ENCODE measurements at places on chromosomes 12 and 14.

- DNase-seq = no peak
Measured at GRCh38 chr14:80315681-80316080, 104.4 kb upstream of the DIO2 start.

DNA sequence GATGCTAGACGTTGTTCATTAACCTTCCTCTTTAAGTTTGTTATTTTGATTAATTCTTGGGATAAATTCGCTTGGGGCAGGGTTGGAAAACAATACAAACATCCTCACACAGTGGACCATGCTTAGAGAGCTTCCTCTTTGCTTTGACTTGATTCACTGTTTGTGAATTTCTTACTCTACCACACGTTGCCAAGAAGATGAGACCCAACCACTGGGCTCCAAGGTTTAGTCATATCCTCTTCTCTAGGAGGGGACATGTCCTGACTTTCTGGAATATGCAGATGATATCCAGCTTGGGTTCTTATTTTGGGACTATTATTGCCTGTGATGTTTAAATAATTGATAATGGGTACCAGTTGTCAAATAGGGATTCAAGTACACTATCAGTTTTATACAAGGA lies 428.2 kb downstream of the ATP23 start:
- DNase-seq = no peak

GRCh38 chr12:30795410-30796312 lies 40.9 kb upstream of the CAPRIN2 start:
- DNase-seq = no peak

GRCh38 chr12:76346798-76347420 lies 1.3 kb downstream of the BBS10 start:
- no peak for DNase-seq

- peak; percentile 22 for DNase-seq
Measured at GRCh38 chr12:69879007-69879960, 54.3 kb downstream of the MYRFL start.

DNA sequence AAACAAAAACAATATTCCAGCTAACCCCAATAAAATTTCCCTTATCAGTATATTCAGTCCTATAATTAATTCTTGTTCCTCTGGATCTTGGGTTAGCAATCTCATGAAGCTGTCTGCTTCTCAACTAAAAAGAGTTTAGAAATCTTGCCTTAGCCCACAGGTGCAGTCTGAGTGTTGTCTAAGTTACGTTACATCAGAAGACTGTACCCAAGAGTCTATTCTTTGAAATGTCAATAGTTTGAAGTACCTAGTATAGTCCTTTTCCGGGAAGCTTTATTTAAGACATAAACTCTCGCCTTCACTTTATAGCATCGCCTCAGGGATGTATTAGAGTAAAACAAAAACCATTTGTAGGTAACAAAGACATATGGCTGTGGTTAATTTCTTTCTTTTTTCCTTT lies 465.1 kb downstream of the FUT8 start:
- no peak for DNase-seq

- DNase-seq = no peak
Measured at GRCh38 chr12:6360080-6360571, 15.2 kb downstream of the SCNN1A start.

DNA sequence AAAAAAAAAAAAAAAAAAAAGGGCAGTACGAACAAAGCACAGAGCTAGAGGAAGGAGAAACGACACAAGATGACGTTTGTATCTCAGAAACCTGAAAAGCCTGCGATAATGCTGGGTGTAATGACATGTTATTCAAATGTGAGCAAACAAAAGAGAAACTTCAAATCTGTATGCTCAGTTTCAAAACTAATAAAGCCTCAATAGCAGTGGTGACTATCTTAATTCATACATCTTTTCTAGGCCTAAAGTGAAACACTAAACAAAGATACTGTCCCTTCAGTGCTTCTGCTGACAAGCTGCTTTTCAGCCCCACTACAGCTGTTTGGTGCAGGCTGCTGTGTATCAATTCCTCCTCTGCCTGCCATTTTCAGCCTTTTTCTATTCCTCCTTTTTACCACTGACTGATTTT lies 15.8 kb downstream of the ITPR2 start:
- DNase-seq = no peak

GRCh38 chr12:51591016-51591901 lies at the start of gene SCN8A:
Gene SCN8A (plus strand): TSS chr12:51591233. CDS start chr12:51662818, 71,585 bp downstream.
- DNase-seq = no peak

DNA sequence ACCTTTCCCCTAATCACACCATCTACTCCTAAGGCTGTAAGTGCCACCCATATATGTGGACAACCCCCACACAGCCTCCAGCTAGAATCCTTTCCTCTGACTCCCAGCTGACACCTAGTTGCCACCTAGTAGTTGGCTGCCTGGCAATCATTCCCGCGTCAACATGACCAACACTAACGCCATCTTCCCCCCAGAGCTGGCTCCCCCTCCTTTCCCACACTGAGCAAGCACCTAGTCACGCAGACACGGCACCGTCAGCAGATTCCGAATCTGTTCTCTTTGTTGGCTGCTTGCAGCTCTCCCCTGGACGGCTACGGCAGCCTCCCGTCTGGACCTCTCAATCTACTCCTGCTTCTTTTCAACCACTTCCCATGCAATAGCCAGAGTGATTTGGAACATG lies 27.7 kb downstream of the UBR7 start:
- DNase-seq = no peak

DNA sequence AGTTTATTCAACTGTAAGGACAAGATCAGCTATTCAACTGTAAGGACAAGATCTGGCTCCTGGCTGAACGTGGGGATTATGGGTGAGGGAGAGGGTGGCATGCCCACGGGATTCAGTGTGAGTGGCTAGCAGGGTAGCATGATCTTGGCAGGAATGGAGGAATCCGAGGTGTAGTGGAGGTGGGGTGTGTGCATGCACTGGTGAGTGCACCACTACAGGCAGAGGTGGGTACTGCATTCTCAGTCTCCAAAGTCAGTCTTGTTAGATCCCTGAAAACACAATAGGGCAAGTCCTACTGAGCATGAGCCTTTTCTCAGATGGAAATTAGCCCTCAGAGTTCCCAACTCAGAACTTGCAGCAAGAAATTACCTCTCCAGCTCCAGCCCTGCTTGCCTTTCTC lies 32.2 kb upstream of the DCD start:
- DNase-seq = no peak

DNA sequence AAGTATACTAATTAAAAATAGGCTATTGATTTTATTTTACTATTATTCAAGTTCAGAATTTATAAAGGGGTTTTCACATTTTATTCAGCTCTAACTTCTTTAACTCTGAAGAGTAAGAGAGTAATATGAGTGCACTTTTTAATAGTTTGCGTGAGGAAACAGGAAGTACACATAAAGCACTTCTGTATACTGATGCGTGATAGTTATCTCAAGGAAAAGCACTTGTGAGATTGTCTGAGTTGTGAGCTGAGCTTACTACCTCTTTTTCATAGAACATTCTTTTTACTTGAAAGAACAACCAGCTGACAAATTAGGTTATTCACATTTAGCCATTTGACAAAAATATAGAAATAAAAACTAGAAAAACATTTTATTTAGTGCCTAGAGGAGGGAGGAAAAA lies 1.9 kb downstream of the RAD51AP1 start:
- no peak for DNase-seq

- DNase-seq = no peak
Measured at GRCh38 chr12:2412305-2412643, 359.5 kb downstream of the CACNA1C start.

DNA sequence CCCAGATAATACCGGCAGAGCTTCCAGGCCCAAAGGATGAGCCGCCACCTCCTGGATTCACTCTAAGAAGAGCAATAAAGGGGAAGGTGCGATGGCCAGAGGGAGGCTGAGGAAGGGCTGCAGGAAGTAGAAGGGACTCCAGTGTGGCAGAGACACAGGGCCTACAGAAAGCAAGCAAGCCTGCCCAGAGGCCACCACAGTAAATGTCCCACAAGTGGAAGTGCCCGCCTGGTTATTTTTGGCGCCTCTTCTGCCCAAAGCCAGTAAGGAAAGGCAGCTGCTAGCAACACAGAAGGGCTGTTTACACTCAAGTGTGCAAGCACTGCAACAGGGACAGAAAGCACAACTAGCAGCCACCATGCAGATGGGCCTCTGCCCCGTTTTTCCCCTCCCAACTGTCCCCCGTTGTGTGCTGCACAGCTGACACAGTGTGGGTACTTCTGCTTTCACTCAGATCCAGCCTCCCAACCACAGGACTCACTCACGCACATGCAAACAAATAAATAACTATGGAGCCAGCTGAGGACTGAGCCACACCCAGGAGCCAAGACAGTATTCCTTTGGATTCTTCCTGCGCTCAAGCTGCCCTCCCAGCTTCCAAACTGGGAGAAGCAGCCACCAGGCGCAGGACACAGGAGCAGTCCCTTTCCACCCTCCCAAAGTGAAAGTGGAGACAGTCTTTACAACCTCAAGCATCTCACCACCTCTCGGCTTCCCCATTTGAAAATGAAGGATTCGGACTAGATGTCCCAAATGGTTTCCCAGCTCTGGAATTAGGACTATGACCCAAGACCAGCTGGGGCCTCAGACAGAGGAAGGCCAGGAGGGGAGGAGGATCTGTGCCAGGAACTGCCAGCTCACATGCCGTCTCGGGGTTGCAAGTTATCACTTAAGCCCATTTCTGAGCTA lies 40.0 kb upstream of the PNMA1 start:
- DNase-seq = no peak

- DNase-seq = no peak
Measured at GRCh38 chr14:91062600-91062999, 2.2 kb upstream of the RPS6KA5 start.

DNA sequence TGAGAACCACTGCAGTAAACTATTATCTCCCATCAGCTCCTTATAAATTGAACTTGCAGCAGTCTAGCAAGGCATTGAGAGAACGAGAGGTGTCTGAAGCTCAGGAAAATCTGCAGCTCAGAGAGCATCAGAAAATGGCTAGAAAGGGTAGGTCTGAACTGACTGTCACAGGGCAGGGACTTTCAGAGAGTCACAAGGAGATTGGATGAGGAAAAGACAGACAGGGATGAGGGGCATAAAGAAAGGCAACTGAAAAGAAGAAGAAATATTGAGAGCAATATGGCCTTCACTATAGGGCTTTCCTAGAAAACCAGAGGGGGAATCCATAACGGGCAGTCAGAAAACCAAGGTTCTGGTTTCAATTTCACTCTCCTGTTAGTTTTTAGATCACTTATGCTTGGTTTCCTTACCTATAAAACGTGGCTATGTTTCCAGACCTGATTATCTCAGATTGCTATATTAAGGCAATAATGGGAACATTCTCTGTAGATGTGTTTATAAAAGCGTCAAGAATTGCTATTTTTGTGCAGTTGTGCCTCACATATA lies 40.9 kb downstream of the PDE6H start:
- DNase-seq = no peak

DNA sequence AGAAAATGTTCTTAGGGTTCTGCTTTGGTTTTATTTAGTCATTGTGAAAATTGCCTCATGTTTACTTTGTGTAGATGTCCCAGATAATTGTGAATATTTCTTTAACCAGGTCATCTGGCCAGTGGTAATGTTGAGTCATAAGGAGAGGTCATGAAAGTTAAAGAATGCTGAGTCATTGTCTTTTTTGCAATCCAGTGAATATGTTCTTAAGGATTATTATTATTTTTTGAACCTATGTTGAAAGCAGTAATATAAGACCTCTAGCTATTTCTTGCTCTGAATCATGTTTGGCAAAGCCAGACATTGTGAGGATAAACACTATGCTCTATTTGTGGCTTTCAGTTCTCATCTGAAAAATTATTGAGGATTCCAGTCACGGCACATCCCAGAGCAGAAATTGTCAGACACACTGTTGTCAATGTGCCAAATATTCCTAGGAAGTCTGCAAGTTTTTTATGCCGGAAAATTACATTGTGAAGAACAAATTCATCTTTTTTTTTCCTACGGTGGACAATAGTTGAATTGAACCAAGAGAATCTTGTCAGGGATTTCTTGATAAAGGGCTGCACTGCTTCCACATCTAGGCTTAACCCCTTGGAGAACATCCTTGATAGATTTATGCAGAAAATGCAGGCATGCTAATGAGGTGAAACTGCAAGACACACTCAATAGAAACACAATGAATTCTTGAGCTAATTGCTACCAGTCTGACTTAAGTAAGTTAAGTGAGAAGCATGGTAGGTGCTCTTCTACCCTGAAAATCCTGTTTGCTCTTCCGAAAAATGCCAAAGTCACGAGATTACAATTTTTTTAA lies 369.6 kb downstream of the ATP23 start:
- DNase-seq = no peak

- DNase-seq = no peak
Measured at GRCh38 chr12:98059659-98060343, 455.6 kb upstream of the TMPO start.

- no peak for DNase-seq
Measured at GRCh38 chr12:53057816-53058500, 8.1 kb downstream of the TNS2 start.

GRCh38 chr12:55729819-55730818 lies 1.3 kb upstream of the CD63 start:
- DNase-seq = no peak

DNA sequence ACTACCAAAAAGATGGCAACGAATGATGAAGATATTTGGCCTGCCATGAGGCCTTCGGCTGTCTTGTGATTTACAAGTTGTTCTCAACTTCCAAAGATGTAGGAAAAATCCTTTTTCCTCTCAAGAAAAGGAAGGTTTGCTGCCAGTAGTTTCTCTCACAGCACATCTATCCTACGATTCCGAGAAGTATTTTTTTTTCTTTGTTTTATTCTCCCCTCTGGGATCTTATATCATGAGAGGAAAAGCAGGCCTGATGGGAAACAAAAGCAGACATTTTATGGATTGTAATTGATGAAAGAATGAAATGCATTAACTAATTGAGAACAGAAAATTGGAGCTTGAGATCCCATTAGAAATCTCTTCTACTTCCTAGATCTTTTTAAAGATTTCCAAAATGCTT lies 1197.9 kb upstream of the SEL1L start:
- DNase-seq = no peak

DNA sequence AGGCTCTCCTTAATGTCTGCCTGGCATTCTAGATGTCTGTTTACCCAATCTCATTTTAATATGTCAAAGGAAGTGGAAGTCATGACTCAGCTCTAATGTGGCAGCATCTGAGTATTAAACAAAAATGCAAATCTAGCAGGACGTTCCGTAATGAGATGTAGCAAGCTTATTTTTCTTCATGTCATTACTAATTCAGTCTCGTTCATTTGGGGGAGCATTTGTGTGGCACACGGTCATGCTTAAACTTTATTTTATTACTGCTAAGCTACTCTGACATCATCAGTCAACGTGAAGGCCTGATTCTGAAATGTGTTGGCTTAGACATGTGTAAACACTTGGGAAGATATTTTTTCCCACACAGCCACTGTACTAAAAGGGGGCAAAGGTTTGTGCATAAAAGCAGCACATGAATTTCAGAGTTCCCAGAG lies 326.7 kb upstream of the TMPO start:
- DNase-seq = no peak

Data from effector memory CD4-positive, alpha-beta T cell (primary cell).